ENCODE measurements at places on chromosomes 1 and 21. TPM values are rescaled to one million over a fixed set of nuclear protein-coding genes. Genes with fewer than 3 reads are reported as not detected.

- DNase-seq = no peak
- peaks cover 4% of the 10 kb centered on the region for H3K4me1 ChIP-seq
- H3K27ac ChIP-seq = no peak overlapping the region
Measured at GRCh38 chr1:206518206-206518605, 10.9 kb downstream of the RASSF5 start.

GRCh38 chr1:111598544-111598943 is 21.0 kb upstream of the RAP1A start:
- H3K27me3 ChIP-seq = no peaks in the 10 kb centered on the region
- DNase-seq = peak; percentile 51
- H3K4me3 ChIP-seq = peak overlapping the region; percentile 48
- H3K4me1 ChIP-seq = peaks cover 96% of the 10 kb centered on the region
- peaks cover 6% of the 10 kb centered on the region for H3K36me3 ChIP-seq

GRCh38 chr1:238954865-238955264 is 431.5 kb upstream of the CHRM3 start:
- no peaks in the 10 kb centered on the region for H3K36me3 ChIP-seq
- DNase-seq = no peak
- no peak overlapping the region for H3K4me3 ChIP-seq

DNA sequence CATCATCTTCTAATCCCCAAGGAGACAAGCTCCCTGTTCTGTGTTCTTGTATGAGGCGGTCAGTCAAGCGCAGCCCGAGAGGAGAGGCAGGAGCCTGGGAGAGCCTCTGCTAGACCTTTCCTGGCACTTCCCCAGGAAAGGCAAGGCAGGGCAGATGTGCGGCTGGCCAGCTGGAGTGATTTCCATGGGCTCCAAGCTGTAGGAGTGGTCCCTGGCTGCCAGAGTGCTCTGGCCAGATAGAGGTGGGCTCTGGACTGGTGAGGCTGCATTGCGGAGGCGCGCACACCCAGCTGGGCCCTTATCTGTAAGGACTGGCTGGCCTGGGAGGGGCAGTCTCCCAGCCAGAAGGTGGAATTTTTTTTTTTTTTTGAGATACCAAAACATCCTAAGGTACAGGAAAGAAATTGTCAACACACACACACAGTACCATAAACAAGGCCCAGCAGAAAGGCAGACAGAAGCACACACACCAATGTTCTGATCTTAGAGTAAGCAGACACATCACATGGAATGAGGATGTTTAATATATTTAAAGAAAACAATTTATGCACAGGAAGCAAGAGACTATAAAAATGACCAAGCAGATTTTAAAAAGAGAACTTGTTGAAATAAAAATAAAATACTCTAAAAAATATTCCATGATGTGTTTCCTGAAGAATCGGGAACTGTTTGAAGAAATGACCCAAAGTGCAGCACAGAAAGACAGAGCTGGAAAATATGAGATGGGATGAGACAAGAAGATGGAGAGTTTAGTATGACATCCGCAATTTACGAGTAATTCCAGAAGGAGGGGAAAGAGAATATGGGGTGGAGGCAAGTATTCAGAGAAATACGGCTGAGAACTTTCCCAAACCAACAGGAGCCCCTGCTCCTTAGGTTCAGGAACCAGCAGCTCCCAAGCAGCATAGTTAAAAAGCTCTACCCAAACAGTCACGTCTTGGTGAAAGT is 13.4 kb downstream of the IBA57 start:
- H3K36me3 ChIP-seq = no peaks in the 10 kb centered on the region
- H3K4me1 ChIP-seq = no peaks in the 10 kb centered on the region
- no peak for DNase-seq

GRCh38 chr1:11888877-11889208 is 30.1 kb upstream of the NPPB start:
- no peaks in the 10 kb centered on the region for H3K36me3 ChIP-seq
- no peaks in the 10 kb centered on the region for H3K4me1 ChIP-seq
- no peak overlapping the region for H3K27ac ChIP-seq
- H3K27me3 ChIP-seq = peaks cover 3% of the 10 kb centered on the region
- no peak overlapping the region for H3K4me3 ChIP-seq
- no peak for DNase-seq

- DNase-seq = no peak
- H3K4me1 ChIP-seq = peaks cover 25% of the 10 kb centered on the region
- peaks cover 28% of the 10 kb centered on the region for H3K36me3 ChIP-seq
- no peaks in the 10 kb centered on the region for H3K27me3 ChIP-seq
- peak overlapping the region; percentile 98 for H3K4me3 ChIP-seq
Measured at GRCh38 chr1:156752843-156753482, 1.5 kb upstream of the HDGF start.

DNA sequence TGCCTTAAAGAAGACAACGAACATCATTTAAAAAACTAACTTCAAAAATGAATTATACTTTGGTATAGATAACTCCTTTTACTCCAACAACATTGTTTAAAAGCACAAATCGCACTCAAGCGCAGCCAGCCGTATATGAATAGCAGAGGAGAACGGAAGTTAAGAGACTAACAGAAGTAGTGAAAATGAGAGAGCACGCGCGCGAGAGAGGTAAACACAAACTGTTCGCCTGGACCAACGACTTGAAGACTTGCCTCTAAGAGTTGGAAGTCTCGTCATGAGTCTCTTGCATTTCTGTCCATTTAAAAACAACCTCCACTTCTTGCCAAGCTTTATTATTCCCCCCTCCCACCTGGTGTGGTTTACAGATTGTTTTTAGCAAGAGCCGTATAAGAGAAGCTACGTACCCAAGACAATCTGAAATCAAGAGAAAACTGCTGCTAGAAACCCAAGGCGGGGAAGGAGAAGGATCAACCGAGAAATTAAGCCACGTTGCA is 479 bp downstream of the SELENOF start:
- no peak overlapping the region for H3K4me3 ChIP-seq
- H3K4me1 ChIP-seq = peaks cover 45% of the 10 kb centered on the region
- peak; percentile 61 for DNase-seq
- no peak overlapping the region for H3K27ac ChIP-seq

DNA sequence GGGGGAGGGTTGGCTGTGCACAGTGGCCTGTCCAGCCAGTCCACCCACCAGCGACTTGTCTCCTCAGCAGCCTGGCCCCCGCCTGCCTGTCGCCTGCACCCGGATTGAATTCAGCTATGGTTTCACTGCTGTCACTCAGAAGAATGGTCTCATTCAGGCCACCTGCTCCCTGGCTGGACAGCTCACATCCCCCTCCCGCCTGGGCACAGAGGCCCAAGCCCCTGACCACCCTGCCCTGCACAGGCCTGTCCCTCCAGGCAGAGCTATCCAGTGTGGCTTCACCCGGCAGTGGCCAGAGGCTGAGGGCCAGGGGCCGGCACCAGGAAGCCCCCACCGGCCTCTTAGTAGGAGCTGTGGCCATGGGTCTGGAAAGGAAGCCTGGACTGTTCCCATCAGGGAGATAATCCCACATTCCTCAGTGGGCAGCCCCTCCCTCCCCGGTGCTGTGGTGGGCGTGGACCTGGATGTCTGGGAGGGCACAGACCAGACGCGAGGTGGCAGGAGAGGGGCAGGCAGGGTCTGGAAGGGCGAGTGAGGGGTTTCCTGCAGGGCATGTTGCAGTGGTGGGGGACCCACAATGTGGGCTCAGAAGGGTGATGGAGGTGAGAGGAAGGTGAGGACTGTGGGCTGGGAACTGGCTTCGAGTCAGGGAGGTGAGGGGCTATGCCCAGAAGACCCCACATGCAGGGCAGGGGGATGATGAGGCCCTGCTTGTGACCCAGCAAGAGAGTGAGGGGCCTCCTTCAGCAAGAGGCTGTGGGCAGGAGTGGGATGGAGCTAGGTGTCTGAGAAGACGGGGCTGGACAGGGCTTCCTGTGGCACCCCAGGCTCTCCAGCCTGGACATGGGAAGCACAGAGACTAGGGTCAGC is 30.4 kb downstream of the WNT9A start:
- H3K27me3 ChIP-seq = no peaks in the 10 kb centered on the region
- no peak overlapping the region for H3K27ac ChIP-seq
- no peaks in the 10 kb centered on the region for H3K36me3 ChIP-seq
- no peak overlapping the region for H3K4me3 ChIP-seq
- DNase-seq = no peak

- no peaks in the 10 kb centered on the region for H3K36me3 ChIP-seq
- peaks cover 8% of the 10 kb centered on the region for H3K27me3 ChIP-seq
- H3K4me3 ChIP-seq = no peak overlapping the region
- no peak overlapping the region for H3K27ac ChIP-seq
Measured at GRCh38 chr1:236736761-236737160, 50.5 kb downstream of the ACTN2 start.

DNA sequence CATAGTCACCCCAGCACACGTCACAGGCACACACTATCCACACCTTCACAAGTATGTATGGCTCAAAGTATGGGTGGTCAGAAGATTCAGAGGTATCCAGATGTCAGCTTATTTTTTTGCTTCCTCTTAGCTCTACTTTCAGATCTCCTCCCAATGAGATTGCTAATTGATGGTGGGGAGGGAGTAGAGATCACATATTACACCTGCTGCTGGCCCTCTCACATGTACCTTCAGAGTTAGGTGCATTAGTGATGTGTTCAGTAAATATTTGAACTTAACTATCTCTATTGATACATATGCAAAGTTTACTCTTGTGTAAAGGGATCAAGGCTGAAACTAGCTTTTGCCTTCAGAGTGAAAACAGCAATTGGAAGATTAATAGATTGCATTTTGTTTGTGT is 262.6 kb downstream of the PCP4 start:
- peaks cover under 1% of the 10 kb centered on the region for H3K27me3 ChIP-seq
- H3K4me3 ChIP-seq = no peak overlapping the region
- H3K36me3 ChIP-seq = no peaks in the 10 kb centered on the region
- H3K27ac ChIP-seq = no peak overlapping the region

DNA sequence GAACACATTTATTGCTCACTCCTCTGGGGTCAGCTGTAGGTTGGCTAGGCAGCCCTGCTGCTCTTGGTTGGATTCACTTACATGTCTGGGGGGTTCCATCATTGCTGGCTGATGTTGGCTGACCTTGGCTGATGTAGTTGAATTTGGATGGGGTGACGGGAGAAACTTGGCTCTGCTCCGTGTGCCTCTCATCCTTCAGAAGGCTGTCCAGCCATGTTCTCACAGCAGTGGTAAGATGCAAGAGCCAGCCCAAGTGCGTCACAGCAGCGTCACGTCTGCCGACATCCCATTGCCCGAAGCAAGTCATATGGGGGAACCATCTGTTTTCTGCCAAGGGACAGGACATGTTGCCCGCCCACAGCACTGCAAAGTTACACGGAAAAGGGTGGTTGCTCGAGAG is 613.5 kb downstream of the MATN1 start:
- no peaks in the 10 kb centered on the region for H3K4me1 ChIP-seq
- no peak for DNase-seq
- H3K27ac ChIP-seq = no peak overlapping the region
- H3K27me3 ChIP-seq = peaks cover 38% of the 10 kb centered on the region
- H3K4me3 ChIP-seq = no peak overlapping the region

- no peak overlapping the region for H3K4me3 ChIP-seq
- H3K27ac ChIP-seq = no peak overlapping the region
- H3K36me3 ChIP-seq = no peaks in the 10 kb centered on the region
- DNase-seq = no peak
Measured at GRCh38 chr21:38920631-38921398, 115.1 kb downstream of the ETS2 start.

- H3K4me1 ChIP-seq = peaks cover 18% of the 10 kb centered on the region
- no peak overlapping the region for H3K27ac ChIP-seq
- H3K36me3 ChIP-seq = no peaks in the 10 kb centered on the region
Measured at GRCh38 chr1:14968251-14968851, 185.2 kb upstream of the TMEM51 start.

- H3K4me3 ChIP-seq = no peak overlapping the region
- no peak overlapping the region for H3K27ac ChIP-seq
- no peaks in the 10 kb centered on the region for H3K36me3 ChIP-seq
- DNase-seq = no peak
Measured at GRCh38 chr1:198064181-198064580, 92.6 kb upstream of the NEK7 start.

DNA sequence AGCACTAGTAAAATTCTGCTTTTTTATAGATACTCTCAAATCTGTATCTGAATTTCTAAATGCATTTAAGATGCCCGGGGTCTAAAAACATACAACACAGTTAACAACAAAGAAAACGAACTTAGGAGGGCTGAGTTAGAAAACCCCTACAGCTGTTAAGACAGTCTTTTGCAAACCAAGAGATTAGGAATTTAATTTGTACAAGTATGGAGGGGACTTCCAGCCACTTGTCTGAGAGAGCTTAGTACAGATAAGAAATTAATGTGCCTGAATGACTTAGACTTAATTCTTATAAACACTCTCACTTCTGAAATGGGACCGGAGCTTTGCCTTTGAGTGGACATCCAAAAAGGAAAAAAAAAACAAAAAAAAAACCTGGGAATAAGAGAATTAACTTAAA is 61.6 kb downstream of the SMYD3 start:
- no peak overlapping the region for H3K4me3 ChIP-seq
- no peak for DNase-seq
- H3K27ac ChIP-seq = no peak overlapping the region
- no peaks in the 10 kb centered on the region for H3K27me3 ChIP-seq
- peaks cover 2% of the 10 kb centered on the region for H3K4me1 ChIP-seq

DNA sequence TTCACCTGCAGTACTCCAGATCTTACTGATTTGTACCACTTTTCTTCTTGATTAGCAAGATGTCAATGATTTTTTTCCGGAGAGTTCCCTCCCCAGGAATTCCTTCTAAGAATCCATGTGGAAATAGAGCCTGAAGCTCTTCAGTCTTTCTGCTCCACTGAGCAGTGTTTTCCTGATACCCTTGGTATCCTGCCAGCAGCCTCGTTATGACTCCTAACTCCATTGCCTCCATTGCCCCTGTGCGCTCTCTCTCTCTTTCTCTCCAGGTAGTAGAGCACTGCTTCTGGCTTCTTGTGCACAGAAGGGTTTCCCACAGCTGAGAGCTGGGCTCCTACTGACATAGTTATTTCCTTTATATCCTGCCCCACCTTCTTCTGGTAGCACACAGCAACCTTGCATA is 12.2 kb downstream of the UBE2U start:
- H3K4me1 ChIP-seq = no peaks in the 10 kb centered on the region
- peaks cover 27% of the 10 kb centered on the region for H3K27me3 ChIP-seq
- DNase-seq = no peak
- no peak overlapping the region for H3K27ac ChIP-seq
- no peaks in the 10 kb centered on the region for H3K36me3 ChIP-seq

- no peaks in the 10 kb centered on the region for H3K27me3 ChIP-seq
- peaks cover 5% of the 10 kb centered on the region for H3K36me3 ChIP-seq
- H3K4me1 ChIP-seq = no peaks in the 10 kb centered on the region
- H3K4me3 ChIP-seq = no peak overlapping the region
- H3K27ac ChIP-seq = no peak overlapping the region
Measured at GRCh38 chr1:168054117-168054516, 82.6 kb downstream of the GPR161 start.

- H3K36me3 ChIP-seq = no peaks in the 10 kb centered on the region
- peaks cover 22% of the 10 kb centered on the region for H3K27me3 ChIP-seq
- peaks cover 20% of the 10 kb centered on the region for H3K4me1 ChIP-seq
- peak overlapping the region; percentile 69 for H3K27ac ChIP-seq
- no peak overlapping the region for H3K4me3 ChIP-seq
Measured at GRCh38 chr1:232335261-232335660, 294.7 kb downstream of the SIPA1L2 start.

GRCh38 chr21:43812139-43812821 is 22.9 kb downstream of the RRP1 start:
- peaks cover 2% of the 10 kb centered on the region for H3K36me3 ChIP-seq
- DNase-seq = no peak

The SPRR1B gene
- not detected for total RNA-seq

The JAM2 gene
- 1.1 TPM for total RNA-seq

The CADM3 gene
- total RNA-seq = not detected

The DNAI4 gene
- 3.6 TPM for total RNA-seq

Data from activated CD4-positive, alpha-beta T cell treated with anti-CD3 and anti-CD28 coated beads for 36 hours (primary cell).